ENCODE measurements at places on chromosomes 4 and X.
A peak's percentile ranks its signal among the peaks of the same experiment; 100 is the strongest.

GRCh38 chr4:155535802-155536454 is 130.7 kb upstream of the GUCY1A1 start:
- DNase-seq, result no peak

DNA sequence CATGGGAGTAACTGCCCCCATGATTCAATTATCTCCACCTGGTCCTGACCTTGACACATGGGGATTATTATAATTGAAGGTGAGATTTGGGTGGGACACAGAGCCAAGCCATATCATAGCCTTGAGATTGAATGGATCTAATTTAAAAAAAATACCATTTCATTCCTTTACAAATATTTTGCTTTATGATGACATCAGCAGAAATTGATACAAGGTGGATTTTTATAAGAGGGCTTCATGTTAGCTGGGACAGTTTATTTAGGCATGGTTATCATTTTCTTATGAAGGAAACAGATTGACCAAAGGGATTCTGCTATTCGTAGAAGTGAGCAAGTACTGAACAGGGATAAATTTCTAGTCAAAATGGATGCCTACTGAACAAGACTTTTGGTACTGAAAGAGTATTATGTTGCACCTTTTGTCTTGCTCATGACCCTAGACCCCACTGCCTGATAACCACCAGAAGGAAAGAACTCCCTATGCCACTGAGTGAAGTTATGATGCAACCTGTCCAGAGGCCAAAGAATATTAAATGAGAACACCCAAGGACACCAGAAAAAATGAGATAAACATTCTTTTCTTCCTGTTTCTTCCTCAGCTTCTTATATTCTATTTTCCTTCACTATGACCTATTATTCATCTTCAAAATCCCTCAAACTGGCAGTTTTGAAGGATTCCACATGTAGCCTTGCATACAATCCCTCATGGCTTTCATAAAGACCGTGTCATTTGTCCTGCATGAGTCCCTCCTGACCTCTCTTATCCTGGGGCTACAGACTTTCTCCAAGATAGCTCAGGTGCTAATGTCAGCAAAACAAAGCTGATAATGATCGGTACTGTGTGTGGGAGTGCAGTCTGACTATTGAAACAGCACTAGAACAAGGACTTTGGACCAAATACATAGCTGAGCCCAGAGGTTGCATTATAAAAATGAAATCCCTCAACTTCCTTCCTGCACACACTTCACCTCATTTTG is 118.3 kb downstream of the AFF2 start:
- DNase-seq, result no peak

GRCh38 chr4:96263291-96263690 is 423.4 kb downstream of the PDHA2 start:
- DNase-seq, result no peak

GRCh38 chr4:3829956-3830773 is 64.0 kb downstream of the ADRA2C start:
- no peak for DNase-seq

GRCh38 chr4:39998659-39999345 is 21.1 kb upstream of the PDS5A start:
- DNase-seq, result no peak

GRCh38 chrX:29662759-29663503 is 552.4 kb upstream of the MAGEB2 start:
- DNase-seq, result no peak

DNA sequence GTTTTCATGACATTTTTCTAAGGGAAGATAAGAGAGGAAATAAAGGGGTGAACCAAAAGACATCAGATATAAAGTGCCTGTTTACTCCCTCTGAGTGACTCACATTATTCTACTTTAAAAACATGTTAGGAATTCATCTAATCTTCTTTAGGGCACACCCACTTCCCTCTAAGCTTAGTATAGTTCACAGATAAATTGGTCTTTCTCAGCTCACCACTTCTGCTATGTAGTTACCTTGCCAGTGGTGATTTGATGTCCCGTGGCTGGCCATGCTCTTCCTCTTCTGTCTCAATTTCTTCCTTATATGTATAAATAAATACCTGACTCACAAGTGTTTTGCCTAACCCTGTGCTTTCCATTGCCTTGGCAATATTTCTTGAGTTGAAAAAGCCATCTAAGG is 96.8 kb downstream of the PDLIM5 start:
- DNase-seq, result no peak

- peak; percentile 45 for DNase-seq
Observed at GRCh38 chr4:53908661-53909078, 155.7 kb downstream of the CHIC2 start.

- DNase-seq, result no peak
Observed at GRCh38 chr4:126448086-126448845, 1133.5 kb downstream of the FAT4 start.

DNA sequence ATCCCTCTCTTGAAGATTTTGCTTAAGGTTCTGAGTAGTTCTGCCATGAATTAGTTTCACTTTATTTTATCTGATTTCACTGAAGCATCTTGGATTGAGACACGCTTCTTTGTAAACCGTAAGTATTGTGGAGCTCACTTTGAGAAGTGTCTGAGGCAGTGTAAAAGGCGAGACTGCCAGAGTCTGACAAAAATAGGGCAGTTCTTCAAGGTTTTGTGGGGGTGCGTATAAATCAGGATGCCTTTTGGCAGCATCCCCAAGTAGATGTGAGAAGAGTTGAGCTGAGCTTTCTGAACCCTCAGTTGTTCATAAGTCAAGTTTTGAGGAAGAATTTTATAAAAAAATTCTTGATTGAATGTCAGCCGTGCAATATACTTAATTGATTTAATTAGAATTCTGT is 76.3 kb downstream of the RBPJ start:
- no peak for DNase-seq

DNA sequence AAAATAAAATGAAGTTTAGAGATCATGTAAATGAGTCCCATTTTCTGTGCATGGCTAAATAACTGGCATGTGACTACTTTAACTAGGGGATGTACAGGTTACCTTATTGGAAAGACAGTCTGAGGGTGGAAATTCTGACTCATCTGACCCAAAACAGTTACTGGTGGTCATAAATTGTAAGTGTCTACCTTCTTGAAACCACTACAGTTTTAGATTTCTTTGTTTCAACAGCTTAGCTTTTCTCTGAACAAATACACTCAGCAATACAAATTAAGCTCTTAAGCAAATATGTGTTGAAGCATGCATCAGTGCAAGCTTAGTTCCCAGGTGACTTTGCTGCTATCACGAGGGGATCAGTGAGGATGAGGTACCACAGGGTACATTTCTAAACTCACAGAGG is 60.7 kb upstream of the PGM2 start:
- DNase-seq, result no peak

DNA sequence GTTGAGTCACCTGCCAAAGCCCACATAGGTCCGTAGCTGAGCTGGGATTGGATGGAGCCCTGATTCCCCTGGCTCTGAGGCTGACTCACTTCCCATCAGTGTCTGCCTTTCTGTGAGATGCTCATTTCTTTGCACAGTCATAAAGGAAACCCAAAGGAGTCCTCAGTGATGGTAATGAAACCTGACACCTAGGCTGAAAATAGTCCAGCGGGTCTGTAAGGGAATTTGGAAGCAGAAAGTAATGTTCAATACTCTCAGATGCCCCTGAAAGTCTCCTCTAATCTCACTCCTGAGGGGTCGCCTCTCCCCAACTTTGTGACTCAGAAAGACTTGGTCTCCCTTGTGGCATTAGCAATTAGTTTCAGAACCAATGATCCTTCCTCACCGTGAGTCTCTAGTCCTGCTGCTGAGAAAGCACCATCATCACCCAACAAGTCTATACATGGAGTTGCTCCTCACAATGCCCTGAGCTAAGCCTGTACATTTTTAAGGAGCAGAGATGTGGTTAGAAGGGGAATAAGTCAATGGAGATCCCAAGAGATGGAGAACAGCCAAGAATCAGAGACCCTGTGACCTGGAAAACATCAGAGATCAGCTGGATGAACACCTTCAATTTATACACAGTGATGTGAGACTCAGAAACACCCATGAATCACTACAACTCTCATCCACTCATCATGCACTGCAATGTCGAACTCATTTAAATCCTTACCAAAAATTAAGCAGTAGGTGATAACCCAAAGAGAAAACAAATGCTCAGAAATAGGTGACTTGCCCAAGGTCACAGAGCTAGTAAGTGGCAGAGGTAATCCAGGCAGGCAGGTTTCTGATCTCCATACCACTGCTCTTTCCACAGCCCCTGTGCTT is 219.0 kb upstream of the CPEB2 start:
- no peak for DNase-seq

DNA sequence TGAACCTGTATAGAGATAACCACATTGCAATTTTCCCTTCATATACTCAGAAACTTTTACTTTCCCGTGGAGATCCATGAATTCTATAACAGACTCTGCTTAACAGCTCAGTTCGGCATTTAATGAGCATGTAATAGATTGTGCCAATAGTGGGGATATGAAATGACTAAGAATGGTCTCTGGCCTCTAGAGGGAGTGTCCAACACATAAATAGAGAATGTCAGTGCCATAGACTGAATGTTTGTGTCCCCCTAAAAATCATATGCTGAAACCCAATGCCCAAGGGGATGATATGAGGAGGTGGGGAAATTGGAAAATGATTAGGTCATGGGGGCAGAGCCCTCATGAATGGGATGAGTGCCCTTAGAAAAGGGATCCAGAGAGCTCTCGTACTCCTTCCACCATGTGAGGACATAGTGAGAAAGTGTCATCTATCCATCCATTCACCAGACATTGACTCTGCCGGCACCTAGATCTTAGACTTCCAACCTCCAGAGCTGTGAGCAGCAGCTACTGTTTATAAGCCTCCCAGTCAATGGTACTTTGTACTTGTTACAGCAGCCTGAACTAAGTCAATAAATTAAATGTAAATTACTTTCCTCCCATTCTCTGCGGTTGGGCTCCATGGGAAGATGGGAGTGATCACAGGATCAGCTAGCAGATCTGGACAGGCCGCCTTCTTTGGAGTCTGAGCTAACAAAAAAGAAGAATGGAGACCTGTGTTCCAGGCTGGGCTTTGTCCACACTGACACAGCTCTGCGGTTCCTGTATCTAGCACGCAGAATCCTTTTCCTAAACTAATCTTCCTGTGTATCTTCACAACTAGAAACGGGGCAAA is 28.1 kb upstream of the HPSE start:
- peak; percentile 15 for DNase-seq

DNA sequence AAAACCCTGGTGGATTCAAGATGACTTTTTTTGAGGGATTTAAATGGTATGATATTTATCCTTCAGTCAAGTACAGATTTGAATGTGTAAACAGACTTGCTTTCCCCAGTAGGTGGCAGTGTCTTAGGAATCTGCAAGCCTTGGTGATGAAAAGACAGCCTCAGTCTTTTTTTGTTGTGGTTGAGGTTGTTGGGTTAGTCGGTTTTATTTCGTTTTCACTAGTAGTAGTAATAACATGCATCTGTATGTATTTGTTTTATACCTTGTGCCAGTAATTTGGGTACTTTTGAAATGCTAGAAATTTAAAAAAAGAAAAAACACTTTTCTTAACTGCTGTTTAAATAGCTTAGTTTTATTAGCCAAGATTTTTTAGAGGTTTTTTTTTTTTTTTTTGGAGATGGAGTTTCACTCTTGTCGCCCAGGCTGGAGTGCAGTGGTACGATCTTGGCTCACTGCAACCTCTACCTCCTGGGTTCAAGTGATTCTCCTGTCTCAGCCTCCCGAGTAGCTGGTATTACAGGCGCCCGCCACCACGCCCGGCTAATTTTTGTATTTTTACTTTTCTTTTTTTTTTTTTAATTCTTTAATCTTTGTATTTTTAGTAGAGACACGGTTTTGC is 39.2 kb downstream of the COPS4 start:
- DNase-seq, result peak; percentile 9

DNA sequence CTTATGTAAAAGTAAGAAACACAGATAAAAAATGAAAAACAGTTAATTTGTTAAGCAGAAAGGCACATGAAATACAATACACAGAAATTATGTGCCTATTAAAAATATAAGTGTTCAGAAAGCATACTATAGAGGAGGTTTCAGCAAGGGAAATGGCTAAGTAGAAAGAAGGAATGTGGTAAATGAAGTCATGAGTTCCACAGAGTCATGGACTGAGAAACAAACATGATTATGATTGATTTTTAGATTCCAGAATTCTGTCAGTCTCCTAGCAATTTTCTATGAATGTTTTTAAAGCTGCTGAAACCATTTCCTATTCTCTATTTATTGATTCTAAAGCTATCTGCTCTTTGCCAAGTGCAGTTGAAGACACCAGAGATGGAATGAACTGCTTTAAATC is 1398.4 kb downstream of the ARAP2 start:
- no peak for DNase-seq

GRCh38 chrX:129572422-129572821 is 32.4 kb downstream of the OCRL start:
- DNase-seq, result no peak

Data from right kidney (tissue), 9 donors.